SK-N-MC (cell line): ENCODE measurements at places on chromosomes 16 and 17.
A peak's percentile ranks its signal among the peaks of the same experiment; 100 is the strongest.

- no peak for DNase-seq
Measured at GRCh38 chr17:7252176-7253043, at the start of gene ELP5. Gene ELP5 (plus strand): TSS chr17:7252215. CDS start chr17:7252551, 336 bp downstream.

DNA sequence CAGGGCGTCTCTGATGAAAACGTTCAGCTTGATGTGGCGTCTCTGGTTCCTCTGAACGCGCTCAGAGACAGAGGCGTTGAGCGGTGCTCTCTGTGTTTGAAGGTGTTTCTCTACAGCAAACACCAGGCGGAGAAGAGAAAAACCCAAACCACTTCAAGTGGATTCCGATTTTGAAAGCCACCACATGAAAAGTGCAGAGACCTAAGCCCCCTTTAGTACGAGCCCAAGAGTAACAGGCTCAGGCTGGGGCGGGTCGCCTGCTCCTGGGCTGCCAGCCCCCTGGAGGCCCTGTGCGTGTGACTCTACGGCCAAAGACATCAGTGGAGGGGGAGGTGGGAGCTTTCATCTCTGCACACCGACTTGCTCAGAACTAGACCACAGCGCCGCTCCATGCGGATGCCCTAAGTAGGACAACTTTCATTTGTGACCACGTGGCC lies 328.4 kb downstream of the MAF start:
- no peak for DNase-seq

DNA sequence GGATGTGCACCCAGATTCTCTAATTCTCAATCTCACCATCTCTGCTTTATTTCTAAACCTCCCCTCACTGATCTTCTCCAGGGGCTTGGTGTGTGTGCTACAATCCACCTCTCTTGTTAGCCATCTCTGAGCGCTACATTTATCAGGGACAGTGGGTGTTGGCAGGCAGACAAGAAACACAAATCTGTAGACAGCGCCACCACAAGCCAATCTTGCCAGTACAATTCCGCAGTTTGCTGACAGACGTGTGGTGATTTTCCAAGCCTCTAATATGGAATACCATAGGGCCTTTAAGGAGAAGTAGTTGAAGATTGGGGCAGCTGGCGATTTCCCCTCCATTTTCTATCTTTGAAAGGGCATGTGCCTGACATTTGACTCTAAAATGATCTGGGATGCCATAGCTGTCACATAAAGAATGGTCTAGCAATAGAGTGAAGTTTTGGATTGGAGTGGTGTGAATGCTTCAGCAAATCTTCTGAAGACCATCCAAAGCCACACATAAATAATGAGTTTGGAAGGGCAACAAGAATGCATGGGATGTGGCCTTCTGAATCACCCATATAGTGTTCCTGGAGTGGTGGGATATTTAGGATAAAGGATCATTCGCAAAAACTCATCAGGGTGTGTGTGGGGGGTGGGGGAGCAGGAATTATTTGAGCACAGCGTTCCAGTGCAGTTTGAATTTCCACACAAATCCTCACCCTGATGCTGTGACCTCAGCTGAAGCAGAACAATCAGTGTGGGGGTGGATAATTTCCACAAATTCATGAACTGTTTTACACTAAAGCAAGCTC lies 12.0 kb upstream of the ANKFN1 start:
- DNase-seq, result no peak

DNA sequence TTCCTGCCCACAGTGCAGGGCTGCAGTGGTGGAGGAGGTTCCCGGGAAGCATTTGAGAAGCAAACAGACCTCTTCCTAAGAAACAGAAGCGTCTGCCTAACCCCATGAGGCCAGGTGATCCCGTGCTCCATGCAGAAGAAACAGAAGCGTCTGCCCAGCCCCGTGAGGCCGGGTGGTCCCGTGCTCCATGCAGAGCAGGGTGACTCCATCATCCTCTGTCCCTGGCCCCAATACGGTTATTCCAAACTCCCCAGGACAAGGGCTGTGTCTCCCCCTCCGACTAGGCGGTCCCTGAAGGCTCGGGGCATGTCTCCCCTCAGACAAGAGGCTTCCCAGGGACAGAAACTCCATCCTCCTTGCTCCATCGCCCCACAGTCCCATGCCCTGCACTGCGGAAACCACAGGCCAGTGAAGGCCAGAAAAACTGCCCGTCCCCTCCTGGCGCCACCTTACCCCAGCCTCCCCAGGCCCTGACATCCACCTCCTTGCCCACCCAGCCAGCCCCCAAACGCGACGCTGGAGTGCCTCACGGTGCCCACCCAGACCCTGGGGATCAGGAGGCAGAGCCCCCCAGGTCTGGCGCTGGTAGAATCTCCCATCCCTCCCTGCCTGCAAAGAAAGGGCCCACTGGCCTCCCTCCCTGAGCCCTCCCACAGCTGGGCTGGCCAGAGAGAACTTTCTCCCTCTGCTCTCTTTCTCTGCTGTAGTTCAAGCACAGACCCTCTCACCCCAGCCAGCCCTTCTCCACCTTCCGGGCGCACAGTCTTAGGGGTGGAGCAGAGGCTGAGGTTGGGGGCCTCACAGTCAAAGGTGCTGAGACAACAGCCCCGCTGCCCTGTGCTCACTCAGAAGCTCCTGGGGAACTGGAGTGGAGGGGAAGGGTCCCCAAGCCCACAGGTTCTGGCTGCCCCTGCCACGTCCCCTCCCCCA lies 30.6 kb upstream of the KRT17 start:
- DNase-seq, result no peak

GRCh38 chr17:30091771-30092170 lies 24.8 kb upstream of the NSRP1 start:
- DNase-seq, result no peak

DNA sequence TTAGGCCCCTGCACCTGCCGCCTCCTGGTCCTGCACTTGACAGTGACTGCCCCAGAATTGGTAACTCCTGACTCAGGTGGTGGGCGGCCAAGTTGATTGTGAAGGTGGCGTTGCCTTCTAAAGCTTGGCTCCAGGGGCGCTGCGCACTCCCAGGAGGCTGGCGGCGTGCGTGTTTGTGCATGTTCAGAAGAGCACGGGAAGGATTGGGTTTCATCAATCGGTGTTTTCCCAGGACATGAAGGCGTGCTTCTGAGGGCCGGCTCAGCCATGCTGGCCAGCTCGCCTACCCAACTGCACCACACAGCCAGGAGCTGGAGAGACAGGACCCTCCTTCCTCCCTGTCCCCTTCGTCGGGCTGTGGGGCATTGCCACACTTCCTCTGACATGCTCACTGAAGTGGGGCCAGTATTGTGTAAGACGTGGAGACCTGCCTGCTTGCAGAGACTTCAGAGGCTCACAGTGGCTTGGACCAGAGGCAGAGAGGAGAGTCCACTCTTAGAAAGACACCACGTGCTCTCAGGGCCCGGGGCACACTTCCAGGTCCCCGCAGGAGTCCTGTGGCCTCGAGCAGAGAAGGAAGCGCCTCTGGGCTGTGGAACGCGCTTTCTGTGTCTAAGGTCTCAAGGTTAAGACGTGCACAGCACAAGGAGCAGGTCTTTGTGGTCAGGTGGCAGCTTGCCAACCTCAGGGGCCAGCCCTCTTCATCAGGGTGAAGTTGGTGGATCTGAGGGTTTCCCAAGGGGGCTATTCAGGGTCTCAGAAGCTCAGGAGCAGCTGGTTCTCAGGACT lies 2.8 kb downstream of the RAB40C start:
- DNase-seq, result no peak

- no peak for DNase-seq
Measured at GRCh38 chr17:3891626-3892094, 1.2 kb downstream of the CAMKK1 start.

DNA sequence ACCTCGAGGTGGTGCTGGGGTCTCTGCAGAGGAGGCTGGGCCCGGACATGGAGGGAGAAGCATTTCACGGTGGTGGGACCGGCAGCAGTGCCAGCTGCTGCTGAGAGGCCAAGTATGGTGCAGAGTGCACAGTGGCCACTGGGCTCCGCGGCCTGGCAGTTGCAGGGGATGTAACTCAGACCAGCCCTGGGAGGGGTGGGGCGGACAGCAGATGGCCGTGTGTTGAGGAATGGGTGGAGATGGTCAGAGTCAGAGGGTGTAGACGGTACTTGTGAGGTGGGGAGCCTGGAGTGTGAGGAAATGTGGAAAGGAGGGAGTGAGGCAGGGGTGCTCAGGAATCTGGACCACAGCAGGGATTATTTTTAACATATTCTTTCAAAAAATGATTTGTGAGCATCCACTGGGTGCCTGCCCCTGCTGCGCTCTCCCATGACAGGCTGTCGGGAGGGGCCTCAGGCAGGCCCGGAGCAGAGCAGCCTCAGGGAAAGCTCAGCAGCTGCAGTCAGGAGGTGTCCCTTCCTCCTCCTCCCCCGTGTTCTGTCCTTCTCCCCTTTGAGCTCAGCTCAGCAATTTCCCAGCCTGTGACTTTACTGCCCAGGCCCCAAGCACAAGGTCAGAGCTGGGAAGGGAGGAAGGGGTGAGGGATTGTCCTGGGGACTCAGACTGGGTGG lies 113.1 kb downstream of the RAP1GAP2 start:
- no peak for DNase-seq

DNA sequence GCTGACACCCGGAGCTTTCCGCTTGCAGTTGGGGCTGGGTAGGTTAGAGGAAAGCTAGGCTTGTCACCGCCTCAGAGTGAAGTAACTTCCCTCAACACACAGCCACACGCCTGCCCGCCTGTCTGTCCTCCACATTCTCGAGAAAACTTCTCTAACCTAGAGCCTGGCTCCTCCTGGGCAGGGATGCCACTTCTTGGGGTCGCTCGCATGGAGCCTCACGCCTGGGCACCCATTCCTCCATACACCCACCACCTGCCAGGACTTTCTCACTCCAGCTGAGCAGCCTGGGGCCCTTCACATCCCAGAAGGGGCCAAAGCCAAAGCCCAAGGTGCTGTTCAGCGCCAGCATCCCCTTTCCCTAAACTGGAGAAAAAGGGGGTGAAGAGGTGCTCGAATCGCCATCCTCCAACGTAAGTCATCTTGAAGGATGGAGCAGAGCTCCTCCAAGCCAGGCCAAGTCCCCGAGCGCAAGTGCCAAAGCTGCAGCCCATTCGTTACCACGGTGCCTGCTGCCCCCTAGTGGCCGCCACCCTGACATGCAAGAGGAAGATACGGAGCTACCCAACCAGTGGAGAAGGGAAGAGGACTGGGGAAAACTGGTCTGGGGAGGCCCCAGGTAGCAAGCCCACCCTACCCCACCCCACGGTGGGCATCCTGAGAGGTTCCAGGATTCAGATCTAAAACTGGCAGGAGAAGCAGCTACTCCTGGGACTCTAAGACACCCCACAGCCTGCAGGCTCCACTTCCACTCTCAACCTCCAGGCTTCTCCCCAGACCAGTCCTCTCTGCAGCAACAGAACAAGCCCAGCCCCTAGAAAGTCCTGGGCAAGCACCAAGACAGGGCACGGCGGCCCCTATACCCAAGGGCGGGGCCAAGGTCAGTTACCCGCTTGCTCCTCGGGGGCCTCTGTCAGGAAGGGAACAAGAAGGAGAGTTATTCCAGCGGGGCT lies 63.1 kb downstream of the MYO18A start:
- DNase-seq, result peak; percentile 14

- DNase-seq, result no peak
Measured at GRCh38 chr16:71338632-71339031, 19.9 kb upstream of the CALB2 start.

- no peak for DNase-seq
Measured at GRCh38 chr17:60586288-60586974, 13.6 kb upstream of the PPM1D start.

GRCh38 chr17:76784926-76785325 lies 47.0 kb downstream of the MFSD11 start:
- no peak for DNase-seq

GRCh38 chr17:79478051-79478461 lies 132.8 kb downstream of the RBFOX3 start:
- no peak for DNase-seq

DNA sequence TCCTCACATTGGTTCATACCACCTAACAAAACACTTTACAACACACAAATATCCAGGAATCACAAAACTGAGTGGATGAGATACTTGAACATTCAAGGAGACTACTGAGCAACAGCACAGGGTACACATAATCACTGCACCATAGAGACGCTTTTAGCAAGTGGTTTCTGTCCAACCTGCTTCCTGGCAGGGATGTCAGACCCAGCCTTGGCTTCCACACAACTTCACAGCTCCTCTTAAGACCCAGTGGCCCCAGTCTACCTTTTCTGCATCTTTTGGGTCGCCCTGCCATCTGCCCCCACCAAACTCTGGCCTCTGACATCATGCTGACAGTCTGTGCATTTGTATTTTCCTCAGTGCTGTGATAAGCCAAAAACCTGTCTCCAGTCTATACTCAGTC lies 5.9 kb upstream of the CORO6 start:
- no peak for DNase-seq

GRCh38 chr17:8836821-8837562 lies 30.5 kb downstream of the PIK3R6 start:
- no peak for DNase-seq

- no peak for DNase-seq
Measured at GRCh38 chr17:82302568-82302963, 14.8 kb downstream of the CD7 start.

GRCh38 chr17:19713901-19714361 lies 2.5 kb downstream of the SLC47A2 start:
- no peak for DNase-seq

DNA sequence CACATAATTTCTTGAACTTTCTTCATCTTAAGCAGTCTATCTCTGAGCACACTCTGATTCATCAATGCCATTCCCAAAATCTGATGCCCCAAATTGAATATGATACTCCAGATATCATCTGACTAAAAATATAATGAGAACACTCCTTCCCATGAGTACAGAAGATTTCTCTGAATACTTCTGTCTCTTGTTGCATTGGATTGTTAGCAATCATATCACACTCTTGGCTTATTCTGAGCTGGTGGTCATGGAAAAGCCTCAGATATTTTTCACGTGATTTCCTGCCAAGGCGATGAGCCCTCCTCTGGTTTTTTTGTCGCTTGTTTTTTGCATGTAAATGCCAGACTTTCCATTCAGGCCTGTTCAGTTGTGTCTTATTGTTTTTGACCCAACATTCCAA lies 87.2 kb downstream of the NOG start:
- DNase-seq, result no peak

GRCh38 chr17:7835814-7836595 lies 2.0 kb downstream of the KDM6B start:
- DNase-seq, result no peak

DNA sequence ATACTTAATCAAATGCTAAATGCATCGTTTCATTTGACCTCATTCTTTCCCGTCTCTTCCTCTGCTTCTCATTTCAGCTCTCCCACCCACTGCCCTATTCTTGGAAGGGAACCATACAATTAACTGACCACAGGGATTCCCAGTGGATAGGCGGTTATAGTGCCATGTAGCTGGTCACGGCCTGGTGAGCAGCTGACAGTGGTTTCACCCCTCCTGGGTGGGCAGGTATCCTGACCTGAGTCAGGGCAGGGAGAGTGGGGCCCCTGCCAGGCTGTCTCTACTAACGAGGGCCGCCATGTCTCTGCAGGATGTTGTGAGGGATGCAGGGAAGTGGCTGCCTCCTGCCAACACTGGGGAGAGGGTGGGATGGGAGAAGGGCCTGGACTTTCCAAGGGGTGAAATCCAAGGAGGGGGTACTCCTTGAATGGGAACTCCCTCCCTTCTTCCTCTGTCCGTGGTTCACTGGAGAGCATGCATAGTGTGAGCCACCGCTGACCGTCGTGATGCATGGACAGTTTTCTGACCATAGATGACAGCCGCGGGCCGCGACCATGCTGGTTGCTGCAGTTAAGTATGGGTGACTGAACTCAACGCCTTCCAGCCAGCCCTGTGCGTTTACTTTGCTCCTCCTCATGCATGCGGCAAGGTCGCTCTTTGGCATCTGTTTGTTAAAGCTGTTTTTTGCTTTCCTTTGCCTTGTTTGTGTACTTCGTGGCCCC lies 95.9 kb downstream of the RPTOR start:
- no peak for DNase-seq

GRCh38 chr16:27431773-27432532 lies 30.0 kb downstream of the IL21R start:
- no peak for DNase-seq
